Fibroblast of mammary gland (primary cell): ENCODE measurements at places on chromosomes 7 and 10.

GRCh38 chr10:120421250-120421649 is 35.8 kb upstream of the PLPP4 start:
- DNase-seq: no peak

DNA sequence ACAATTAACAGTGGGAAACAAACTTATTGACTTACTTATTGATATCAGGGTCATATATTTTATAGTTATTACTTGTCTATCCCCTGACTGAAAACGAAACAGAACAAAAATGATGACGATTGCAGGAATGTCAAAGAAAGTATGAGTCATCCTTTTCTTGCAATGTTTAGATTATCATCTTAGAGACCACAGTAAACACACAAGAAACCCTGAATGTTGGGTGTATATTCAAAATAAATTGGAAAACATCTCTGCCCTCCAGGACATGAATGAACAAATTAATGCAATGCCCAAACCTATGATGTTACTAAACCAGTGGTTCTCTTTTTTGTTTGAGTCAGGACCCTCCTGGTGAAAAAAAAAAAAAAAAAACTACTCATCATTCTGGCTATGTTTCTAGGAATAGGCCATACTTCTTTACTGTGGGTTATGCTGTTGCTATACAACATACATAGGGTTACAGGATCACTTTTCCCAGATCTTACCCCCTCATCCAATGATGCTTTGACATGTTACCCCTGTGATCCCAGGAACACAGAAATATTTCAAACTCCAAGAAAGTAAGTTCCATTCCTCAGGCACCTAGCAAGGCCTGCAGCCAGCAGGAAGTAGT is 623.4 kb upstream of the IGFBP3 start:
- DNase-seq: peak; percentile 83

- peak; percentile 40 for DNase-seq
Measured at GRCh38 chr10:29239569-29240472, 49.0 kb upstream of the LYZL1 start.

- peak; percentile 41 for DNase-seq
Measured at GRCh38 chr10:89591111-89591795, 53.8 kb downstream of the PANK1 start.

DNA sequence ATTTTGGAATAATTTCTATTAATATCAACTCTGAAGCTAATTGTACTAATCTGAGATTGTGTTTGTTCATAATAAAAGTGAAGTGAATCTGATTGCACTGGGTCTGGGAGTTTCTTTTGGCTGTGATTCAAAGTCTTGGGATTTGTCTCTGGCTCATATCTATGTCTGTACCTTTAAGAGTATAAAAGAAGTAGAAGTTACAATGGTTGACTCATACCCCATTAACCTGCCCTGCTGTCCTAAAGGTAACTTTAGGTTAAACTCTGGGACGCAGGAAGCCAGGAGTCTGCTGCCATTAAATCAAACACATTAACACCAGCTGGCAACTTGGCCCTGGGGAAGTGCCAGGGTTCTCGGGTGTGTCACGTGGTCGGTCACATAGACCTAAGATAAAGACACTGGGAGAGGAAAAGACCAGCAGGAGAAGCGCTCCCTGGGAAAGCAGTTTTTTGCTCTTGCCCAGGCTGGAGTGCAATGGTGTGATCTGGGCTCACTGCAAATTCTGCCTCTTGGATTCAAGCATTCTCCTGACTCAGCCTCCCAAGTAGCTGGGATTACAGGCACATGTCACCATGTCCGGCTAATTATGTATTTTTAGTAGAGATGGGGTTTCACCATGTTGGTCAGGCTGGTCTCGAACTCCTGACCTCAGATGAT is 17.8 kb downstream of the SCD start:
- DNase-seq: peak; percentile 81

DNA sequence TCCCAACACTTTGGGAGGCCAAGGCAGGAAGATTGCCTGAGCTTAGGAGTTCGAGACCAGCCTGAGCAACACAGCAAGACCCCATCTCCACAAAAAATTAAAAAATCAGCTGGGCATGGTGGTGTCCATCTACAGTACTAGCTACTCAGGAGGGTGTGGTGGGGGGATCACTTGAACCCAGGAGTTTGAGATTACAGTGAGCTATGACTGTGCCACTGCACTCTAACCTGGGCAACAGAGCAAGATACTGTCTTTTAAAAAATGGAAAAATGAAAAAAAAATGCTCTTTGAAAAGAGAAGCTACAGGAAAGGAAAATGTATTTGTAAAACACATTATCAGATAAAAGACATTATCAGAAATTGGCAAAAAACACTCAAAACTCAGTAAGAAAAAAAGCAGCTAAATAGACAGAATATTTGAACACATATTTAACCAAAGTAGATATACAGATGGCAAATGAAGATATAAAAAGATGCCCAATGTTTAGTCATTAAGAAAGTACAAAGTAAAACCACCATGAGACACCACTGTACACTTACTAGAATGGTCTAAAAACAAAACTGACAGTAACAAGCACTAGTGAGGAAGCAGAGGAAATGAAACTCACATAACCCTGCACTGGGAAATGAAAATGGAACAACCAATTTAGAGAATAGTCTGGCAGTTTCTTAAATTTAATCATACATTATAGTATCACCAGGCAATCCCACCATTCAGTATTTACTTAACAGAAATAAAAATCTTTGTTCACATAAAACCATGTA is 40.5 kb downstream of the NRBF2 start:
- no peak for DNase-seq

GRCh38 chr10:52391927-52392602 is 78.0 kb downstream of the DKK1 start:
- no peak for DNase-seq

DNA sequence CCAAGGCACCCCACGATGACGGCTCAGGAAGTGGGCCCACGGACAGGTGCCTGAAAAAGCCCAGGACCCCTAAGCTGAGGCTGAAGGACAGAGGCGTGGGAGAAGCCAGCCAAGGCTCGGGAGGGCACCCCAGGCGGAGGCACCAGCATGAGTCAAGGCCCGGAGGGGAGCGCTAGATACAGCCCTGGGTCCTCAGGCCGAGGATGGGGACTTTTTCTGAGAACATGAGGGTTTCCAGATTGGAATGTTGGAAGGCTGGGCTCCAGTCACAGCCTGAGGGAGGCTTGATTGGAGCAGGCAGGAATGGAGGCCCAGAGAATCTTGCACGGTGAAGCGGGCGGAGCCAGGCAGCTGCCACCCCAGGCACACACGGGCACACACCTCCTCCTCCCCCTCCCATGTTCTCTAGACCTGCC is 19.0 kb upstream of the ELFN1 start:
- DNase-seq: no peak

DNA sequence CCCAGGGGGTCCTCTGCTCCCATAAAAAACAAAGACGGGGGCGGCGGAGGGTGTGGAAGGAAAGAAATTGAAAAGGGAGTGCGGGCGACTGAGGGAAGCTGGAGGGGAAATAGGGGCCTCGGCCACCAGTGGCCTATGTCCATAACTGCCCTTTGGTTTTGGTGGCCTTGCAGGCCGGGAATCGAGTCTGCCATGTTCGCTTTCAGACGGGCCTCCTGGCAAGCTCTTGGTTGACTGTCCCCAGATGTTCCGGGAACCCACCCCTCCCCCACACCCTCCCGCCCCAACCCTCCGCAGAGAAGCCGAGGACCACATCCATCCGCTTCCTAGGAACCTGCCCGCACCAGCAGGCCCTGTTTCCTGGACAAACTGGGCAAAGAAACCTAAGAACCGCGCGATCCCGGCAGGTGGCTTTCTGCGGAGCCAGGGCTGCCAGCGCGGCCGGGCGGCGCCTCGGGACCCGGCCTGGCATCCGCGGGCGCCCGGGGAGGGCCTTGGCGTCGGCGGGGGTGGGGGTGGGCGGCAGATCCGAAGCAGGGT is 20.0 kb upstream of the GATA3 start:
- no peak for DNase-seq

GRCh38 chr7:112150823-112151641 is 55.2 kb downstream of the DOCK4 start:
- peak; percentile 32 for DNase-seq

GRCh38 chr7:90715067-90715466 is 118.9 kb downstream of the CDK14 start:
- DNase-seq: no peak

DNA sequence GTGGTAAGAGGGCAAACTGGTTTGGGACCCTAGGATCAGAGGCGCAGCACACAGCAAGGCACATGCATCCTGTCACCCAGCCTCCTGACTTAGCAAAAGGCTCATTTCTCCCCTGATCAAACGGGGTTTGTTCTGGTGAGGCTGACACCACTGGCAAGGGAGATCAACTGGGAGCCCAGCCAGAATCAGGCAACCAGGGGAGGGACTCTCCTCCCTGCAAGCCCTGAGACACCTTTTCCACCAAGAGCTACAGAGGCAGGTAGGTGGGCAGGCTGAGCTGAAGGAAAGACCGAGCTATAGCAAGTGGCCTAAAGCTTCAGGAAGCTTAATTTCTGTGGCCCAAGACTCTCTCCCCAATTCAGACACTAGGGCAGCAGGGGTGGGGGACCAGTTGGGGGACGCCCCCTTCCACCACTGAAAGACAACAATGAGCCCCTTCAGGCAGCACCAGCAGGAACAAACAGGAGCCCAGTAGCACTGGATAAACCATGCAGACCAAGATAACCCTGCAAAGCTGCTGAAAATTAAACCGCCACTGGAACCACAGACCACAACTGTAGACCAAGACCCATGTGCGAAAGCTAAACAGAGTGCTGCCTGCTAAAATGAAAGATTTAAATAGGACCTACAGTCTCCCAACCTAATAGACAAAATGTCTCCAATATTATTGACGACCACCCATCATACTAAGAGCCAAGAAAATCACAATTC is 27.1 kb upstream of the SAR1A start:
- DNase-seq: no peak

- peak; percentile 84 for DNase-seq
Measured at GRCh38 chr10:32065856-32066255, 9.6 kb upstream of the KIF5B start.

- DNase-seq: peak; percentile 23
Measured at GRCh38 chr10:88226891-88227290, 356.2 kb downstream of the RNLS start.

- DNase-seq: no peak
Measured at GRCh38 chr7:70239918-70240317, 641.6 kb downstream of the AUTS2 start.

GRCh38 chr7:132933072-132933458 is 148.8 kb downstream of the CHCHD3 start:
- DNase-seq: peak; percentile 82

DNA sequence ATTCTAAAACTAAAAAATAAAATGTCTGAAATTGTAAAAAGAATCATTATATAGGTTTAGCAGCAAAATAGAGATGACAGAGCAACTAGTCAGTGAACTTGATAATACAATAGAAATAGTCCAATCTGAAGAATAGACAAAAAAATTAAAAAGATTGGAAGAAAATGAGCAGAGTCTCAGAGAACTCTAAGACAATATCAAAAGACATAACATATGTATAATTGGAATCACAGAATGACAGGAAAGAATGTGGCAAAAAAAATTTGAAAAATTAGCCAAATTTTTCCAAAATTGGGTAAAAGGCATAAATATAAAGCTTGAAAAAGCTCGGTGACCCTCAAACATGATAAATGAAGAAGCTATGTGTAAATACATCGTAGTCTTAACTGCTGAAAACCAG is 38.0 kb upstream of the CASD1 start:
- no peak for DNase-seq

GRCh38 chr7:148481971-148482626 is 108.5 kb upstream of the C7orf33 start:
- no peak for DNase-seq

GRCh38 chr7:140322759-140323158 is 75.6 kb downstream of the SLC37A3 start:
- no peak for DNase-seq

GRCh38 chr10:114996542-114996941 is 58.5 kb downstream of the TRUB1 start:
- DNase-seq: peak; percentile 3

- no peak for DNase-seq
Measured at GRCh38 chr7:28700790-28701203, 257.3 kb downstream of the TRIL start.

GRCh38 chr7:106916679-106917078 is 51.6 kb downstream of the PIK3CG start:
- peak; percentile 47 for DNase-seq

DNA sequence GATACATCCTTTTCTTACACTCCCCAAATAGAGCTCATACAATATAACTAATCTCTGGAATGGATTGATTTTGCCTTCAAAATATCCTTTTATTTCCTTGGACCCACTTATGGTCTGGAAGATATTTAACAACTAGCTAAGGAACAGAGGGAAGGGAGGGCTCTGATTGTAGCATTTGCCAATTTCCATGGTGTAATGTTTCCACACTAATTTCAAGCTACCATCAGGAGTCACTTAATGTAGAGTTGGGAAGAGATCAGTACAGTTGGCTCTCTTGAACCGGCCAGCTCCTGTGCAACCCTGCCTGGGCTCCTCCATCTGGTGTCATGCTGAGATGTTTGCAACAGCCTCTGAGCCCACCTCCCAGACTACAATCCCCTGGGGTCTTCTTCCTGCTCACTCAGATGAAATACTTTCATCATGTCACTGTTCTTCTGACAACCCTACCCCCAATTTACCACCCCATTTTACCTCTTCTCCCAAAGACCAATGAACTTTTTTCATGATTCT is 8.0 kb upstream of the IL6 start:
- peak; percentile 55 for DNase-seq

GRCh38 chr7:30313348-30313747 is 29.0 kb downstream of the ZNRF2 start:
- no peak for DNase-seq

DNA sequence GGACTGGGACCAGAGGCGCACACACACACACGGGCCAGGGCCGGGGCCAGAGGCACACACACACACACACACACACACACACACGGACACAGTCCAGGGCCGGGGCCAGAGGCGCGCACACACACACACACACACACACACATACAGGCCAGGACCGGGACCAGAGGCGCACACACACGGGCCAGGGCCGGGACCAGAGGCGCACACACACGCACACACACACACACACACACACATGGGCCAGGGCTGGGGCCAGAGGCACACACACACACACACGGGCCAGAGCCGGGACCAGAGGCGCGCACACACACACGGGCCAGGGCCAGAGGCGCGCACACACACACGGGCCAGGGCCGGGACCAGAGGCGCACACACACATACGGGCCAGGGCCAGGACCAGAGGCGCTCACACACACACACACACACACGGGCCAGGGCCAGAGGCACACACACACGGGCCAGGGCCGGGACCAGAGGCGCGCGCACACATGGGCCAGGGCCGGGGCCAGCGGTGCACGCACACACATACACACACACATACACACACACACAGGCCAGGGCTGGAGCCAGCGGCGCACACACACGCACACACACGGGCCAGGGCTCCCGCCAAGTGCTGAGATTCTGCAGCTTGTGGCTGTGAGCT is 268.8 kb downstream of the ELFN1 start:
- peak; percentile 29 for DNase-seq

DNA sequence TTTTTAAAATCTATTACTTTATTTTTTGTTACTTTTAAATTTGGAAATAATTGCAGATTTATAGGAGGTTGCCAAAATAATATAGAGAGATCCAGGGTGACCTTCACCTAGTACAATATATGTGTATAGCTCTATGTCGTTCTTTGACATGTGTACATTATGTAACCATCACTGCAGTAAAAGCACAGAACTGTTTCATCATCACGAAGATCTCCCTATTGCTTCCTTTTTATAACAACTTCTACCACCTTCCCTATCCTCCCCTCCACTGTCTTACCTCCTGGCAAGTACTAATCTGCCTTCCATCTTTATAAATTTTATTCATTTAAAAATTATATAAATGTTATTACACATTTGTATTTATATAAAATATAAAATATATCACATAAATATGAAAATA is 251.0 kb downstream of the AUTS2 start:
- no peak for DNase-seq
